ENCODE measurements at places on chromosomes 4 and X. TPM values are rescaled to one million over a fixed set of nuclear protein-coding genes. Genes with fewer than 3 reads are reported as not detected.

Gene CT45A1
- not detected for total RNA-seq

Gene TLR2
- total RNA-seq, result 0.55 TPM

Gene THAP9
- total RNA-seq, result 5.0 TPM

Gene PRDM8
- 11.9 TPM for total RNA-seq

Gene TIMP1
- total RNA-seq, result 1,164 TPM

Gene CTAG1A
- total RNA-seq, result not detected

Gene CFP
- total RNA-seq, result 0.30 TPM

Gene PDZD11
- total RNA-seq, result 44.8 TPM

Gene PAK3
- 2.2 TPM for total RNA-seq

Gene RBPJ
- 136 TPM for total RNA-seq

Gene HAND2
- 56.4 TPM for total RNA-seq

Gene TCEAL5
- not detected for total RNA-seq

Gene TXK
- 0.59 TPM for total RNA-seq

Gene ASB12
- total RNA-seq, result not detected

Gene RAB9B
- 0.78 TPM for total RNA-seq

Gene PF4V1
- 9.2 TPM for total RNA-seq

Gene INTS6L
- 15.4 TPM for total RNA-seq

Gene NXF2
- not detected for total RNA-seq

Gene TMEM47
- total RNA-seq, result 40.6 TPM

Gene NEUROG2
- total RNA-seq, result not detected

Gene HPGDS
- not detected for total RNA-seq

Gene FGA
- total RNA-seq, result not detected

Gene UVSSA
- total RNA-seq, result 8.6 TPM

Gene F8A3
- total RNA-seq, result 0.78 TPM

Gene P2RY4
- not detected for total RNA-seq

Gene LONRF3
- 0.28 TPM for total RNA-seq

Gene SYTL5
- total RNA-seq, result 0.89 TPM

All from smooth muscle cell of the umbilical artery (primary cell).